ENCODE measurements at places on chromosomes 11 and 22. TPM values are rescaled to one million over a fixed set of nuclear protein-coding genes. Genes with fewer than 3 reads are reported as not detected.

The NRGN gene
- total RNA-seq, result 1.1 TPM

GRCh38 chr11:3709977-3710376 lies 38.8 kb upstream of the CHRNA10 start:
- no peak for ATAC-seq

DNA sequence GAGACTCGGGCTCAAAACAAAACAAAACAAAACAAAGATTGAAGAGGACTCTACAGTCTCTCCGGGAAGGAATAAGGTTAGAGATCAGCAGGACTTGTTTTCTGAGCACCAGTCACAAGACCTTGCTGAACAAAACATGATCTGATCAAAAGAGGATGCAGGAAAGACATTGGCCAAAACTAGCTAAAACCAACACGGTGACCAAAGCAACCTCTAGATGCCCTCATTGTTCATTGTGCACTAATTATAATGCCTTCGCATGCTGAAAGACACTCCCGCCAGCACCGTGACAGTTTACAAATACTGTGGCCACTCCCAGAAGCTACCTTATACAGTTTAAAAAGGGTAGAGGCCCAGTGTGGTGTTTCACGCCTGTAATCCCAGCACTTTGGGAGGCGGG lies 15.7 kb upstream of the CHKA start:
- ATAC-seq, result no peak

The ADAMTS15 gene
- 2.0 TPM for total RNA-seq

- ATAC-seq, result peak; percentile 57
Measured at GRCh38 chr22:45688600-45689080, 17.0 kb downstream of the ATXN10 start.

GRCh38 chr11:124707829-124708228 lies 31.9 kb upstream of the NRGN start:
- no peak for ATAC-seq

The CRYBA4 gene
- total RNA-seq, result not detected

The TCIRG1 gene
- 36.2 TPM for total RNA-seq

- no peak for ATAC-seq
Measured at GRCh38 chr11:71582309-71582895, at the start of gene KRTAP5-11. Gene KRTAP5-11, minus strand, starts transcription at chr11:71582875. Its CDS starts 38 bp downstream, at chr11:71582837.

DNA sequence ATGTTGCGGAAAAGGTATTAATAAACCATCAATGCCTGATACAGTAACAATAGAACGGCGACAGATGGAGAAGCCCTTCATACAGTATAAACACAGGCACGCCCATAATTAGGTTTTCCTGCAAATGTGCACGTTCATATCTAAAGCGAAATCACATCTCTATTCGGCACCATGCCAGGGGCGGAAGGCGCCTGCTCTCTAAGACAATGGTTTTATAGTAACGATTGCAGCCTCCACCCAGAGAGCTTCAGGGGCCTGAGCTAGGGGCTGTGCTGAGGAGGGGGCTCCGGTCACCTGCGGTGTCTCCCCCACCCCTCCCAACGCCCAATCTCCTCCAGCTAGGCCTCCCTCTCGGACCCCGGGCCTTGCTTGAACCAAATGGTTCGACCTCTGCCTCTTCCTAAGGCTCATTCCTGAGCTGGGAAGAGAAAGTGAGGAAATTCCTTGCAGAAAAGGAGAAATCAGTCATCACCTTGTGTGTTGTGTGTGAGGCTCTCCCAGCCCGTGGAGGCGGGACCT lies 9.6 kb downstream of the KRTAP5-5 start:
- ATAC-seq, result peak; percentile 21

GRCh38 chr11:80562523-80563125 lies 1121.8 kb upstream of the TENM4 start:
- no peak for ATAC-seq

DNA sequence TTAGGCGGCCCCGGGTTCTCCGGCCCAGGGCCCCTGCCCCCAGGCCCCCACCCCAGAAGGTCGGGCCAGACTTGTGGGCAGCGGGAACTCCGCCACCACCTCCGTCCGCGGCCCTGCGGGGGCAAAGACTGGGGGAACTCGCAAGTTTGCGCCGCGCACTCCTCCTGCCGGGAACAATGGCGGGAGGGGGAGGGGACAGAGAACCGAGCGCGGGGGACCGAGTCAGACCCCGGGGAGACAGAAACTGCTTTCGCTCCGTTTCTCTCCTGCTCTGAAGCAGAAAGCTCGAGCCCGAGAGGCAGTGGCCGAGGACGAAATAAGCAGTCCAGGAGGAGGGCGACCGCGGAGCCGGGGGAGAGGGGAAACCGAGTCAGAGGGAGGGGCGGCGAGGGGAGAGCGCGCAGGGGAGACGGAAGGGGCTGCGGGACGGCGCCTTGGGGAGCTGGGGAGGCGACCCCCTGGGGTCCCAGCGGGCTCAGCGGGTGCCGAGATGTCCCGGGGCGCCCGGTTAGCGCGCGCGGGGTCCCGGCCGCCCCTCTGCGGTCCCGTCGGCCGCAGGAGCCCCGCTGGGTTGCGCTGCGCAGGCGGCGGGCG lies 555 bp downstream of the TP53I11 start:
- ATAC-seq, result no peak

The TOMT gene
- not detected for total RNA-seq

DNA sequence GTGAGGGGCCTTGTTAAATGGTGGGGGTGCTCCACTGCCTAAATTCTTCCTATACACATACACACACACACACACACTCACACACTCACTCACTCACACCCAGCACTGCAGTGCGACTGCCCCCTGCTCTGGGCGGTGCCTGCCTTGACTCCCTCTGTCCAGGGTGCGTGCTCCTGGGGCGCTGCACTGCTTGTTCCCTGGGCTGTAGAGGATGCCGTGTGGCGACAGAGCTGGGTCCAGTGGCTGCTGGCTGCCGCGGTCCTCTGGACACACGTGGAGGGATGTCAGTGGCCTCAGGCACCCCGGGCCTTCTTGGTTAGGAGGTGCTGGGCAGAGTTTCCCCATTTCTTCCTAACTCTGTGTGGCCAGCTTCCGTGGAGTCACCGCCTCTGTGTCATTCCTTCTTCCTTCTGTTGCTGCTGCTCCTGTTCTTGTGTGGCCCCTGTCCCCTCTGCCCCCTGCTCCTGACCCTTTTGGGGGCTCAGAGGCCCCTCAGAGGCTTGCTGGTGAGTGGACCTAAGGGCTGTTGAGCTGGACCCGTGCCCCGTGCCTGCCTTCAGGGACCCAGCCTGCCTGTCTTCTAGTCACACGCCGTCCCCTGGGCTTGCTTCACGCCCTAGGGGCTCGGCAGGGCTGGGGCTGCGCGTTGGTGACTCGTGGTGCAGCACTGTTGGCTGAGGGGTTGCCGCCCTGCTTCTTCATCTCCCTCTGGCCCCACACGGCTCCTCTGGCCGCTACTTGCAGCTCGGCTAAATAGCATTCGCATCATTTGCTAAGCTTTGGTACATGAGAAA lies 147.0 kb downstream of the TBC1D22A start:
- ATAC-seq, result no peak

The IRAG1 gene
- 3.2 TPM for total RNA-seq

The GPHA2 gene
- not detected for total RNA-seq

DNA sequence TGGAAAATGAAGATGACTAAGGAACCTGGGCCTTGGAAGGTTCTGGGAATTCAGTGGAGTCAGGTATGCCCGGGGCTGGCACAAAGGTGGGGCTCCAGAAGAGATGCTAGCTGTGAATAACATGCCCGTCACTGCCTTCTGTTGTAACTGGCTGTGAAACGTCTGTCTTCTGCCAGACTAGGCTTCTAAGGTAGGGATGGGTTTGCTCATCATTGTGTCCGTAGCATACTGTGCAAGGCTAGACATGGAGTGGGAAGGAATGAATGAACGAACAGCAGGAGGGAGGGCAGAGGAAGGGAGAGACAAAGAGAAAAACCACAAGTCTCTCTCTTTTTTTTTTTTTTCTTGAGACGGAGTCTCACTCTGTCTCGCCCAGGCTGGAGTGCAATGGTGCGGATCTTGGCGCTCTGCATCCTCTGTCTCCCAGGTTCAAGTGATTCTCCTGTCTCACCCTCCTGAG lies 327.4 kb downstream of the MN1 start:
- peak; percentile 66 for ATAC-seq

- ATAC-seq, result no peak
Measured at GRCh38 chr11:27041141-27041899, 705 bp downstream of the BBOX1 start.

DNA sequence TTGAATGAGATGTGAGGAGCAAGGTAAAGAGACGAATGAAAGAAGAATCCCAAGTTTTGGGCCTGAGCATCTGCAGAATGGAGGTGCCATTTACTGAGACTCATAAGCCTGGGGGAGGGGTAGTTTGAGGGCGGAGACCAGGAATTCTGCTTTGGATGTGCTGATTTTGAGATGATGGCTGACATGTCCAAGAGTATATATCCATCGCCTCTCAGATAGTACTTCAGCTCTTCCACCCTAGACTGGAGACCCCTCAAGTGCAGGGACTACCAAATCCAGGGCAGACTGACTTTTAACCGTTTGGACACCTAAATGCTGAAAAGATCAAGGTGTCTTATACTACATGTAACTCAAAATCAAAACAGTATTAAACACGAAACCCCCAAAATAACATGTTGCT lies 1.3 kb upstream of the SDF2L1 start:
- no peak for ATAC-seq

GRCh38 chr11:1174441-1175370 lies 17.0 kb downstream of the MUC5AC start:
- no peak for ATAC-seq

DNA sequence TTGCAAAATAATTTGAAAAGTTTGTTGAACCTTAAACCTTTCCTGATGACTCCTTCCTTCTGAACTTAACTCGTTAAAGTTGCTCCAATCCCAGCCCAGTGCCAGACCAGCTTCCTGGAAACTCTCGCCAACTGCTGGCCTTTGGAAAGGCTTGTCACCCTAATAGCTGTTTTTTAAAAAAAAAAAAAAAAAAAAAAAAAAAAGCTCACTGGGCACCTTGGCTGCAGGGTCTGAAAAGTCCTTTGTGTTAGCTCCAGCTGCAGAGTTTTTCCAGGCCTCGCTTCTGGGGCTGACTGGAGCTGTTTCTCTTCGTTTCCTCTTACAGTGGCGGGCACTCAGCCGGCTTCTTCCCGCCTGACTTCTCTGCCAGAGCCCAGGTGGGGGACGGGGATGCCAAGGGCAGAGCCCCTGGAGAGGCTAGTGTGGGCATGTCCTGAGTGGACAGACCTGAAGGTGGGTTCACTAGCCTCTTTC lies 25.1 kb downstream of the KCNQ1OT1 start:
- ATAC-seq, result no peak

DNA sequence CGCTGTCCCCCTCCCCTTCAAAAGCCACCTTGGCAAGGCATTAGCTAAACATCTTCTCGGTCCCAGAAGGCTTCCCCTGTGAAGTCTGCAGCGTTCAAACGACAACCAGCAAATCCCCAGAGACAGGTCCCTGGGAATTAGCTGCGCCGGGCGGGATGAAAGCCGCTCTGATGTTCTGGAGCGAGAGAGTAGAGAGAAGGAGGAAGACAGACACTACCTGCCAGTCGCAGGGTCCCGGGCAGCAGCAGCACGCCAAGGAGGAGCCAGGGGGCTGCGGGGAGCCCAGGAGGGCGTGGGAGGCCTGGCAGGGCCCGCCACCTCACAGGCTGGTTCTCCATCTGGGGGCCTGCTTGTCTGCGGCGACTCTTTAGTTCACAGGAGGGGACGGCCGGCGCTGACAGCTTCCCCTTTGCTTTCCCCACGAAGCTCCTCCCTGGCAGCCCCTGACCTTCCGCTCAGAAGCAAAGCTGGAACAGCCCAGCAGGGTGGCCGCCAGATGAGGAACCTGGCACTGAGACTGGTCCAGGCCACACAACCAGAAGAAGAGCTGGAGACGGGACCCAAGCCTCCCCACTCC lies at the start of gene NFAM1:
TSS of gene NFAM1 (minus strand) at position 384 of the 577 bp plus-strand sequence. CDS start at position 338, 46 bp downstream.
- ATAC-seq, result no peak

The TUB gene
- 1.00 TPM for total RNA-seq

DNA sequence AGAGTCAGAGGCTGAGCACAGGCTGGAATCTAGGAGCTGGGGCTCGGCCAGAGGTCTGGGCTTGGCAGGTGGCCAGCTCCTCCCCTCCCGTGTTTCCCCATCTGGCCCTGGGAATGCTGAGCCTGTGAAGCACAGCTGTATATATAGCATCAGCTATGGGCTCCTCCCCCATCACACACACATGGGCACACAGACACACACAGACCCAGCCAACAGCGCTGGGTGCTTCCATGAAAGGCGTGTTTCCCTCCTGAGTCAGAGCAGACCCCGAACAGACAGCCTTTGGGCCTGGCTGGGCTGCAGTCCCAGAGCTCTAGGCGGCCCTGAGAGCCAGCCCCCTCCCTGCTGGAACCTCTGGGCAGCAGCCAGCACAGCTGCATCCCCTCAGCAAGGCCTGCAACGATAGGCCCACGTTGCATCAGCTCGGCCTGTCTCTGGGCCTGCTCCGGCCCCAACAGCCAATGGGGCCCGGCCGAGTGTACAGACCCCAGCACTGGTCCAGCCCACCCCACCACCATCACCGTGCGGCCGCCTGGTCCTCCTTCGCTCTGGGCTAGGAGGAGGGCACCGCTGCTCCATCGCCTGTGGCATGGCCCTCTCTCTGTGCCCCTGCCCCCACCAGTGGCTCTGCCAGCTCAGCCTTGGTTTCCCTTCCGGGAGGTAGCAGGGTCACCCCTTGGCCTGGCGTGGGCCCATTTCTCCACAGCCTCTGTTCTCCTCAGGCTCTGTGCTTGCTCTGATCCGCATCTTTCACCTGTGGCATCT lies 7.6 kb upstream of the SERPINH1 start:
- peak; percentile 55 for ATAC-seq

DNA sequence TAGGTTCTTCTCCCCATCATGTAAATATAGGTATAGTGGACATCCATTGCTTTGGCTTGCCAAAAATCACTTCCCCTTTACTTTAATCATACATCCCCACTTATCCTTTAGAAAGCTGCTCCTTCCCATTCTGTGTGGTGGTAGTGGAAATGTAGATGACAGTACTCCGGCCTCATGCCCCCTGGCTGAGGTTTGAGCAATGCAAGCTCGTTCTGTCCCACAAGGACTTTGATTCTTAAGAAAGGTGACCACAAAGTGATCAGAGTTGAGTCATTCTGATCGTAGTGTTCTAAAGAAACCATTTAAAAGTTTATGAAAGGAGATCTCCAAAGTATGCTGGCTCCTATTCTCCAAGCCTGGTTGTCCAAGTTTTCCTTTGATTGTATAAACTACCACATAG lies 10.9 kb downstream of the TUG1 start:
- ATAC-seq, result no peak

GRCh38 chr11:912266-912665 lies 1.7 kb upstream of the CHID1 start:
- ATAC-seq, result no peak

- ATAC-seq, result no peak
Measured at GRCh38 chr11:119723243-119723951, 5.6 kb downstream of the NECTIN1 start.

GRCh38 chr22:45336971-45337431 lies 27.3 kb downstream of the FAM118A start:
- ATAC-seq, result no peak
